ENCODE measurements at places on chromosomes 11 and 22.
A peak's percentile ranks its signal among the peaks of the same experiment; 100 is the strongest.

- DNase-seq: peak; percentile 72
Measured at GRCh38 chr11:102476812-102477211, 24.2 kb upstream of the TMEM123 start.

- no peak for DNase-seq
Measured at GRCh38 chr11:60498853-60499252, 6.3 kb downstream of the MS4A12 start.

- no peak for DNase-seq
Measured at GRCh38 chr11:15911377-15912044, 444.8 kb downstream of the SOX6 start.

- DNase-seq: no peak
Measured at GRCh38 chr22:32868946-32869345, 67.4 kb downstream of the TIMP3 start.

GRCh38 chr11:66325263-66325671 lies 8.4 kb upstream of the CD248 start:
- no peak for DNase-seq

DNA sequence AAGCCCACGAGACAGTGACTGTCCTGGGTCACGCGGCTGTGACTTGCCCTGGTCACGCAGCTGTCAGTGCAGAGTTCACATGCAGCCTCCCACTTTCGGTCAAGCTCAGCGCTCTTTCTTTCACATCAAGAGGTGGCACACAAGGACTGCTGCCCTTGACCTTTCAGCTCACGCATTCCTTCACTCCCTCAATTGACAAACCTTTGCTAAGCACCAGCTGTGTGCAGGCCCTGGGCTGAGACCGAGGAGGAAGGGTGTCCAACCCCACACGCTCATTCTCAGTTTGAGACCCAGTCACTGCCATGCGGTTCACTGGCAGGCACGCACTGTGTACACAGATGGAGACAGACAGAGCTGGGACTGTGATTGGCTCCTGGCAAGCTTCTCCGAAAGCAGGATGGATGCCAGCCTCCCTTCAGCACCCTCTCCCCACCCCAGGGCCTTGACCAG lies 70.3 kb downstream of the SCUBE1 start:
- no peak for DNase-seq

DNA sequence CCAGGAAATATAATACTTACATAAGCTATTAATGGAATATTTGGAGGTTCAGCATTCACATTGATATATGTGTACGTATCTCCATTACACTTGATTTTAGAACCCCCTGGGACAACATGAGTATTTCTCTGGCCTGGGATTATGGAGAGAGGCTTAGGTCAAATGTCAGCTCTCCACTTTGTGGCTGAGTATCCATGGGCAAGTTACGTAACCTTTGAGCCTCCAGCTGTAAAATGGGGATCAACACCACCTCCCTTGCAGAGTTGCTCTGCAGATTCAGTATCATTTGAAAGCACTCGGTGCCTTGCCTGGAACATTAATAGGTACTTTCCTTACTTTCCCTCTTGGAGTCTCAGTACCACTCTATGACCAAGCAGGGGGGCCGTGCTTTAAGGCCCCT lies 33.2 kb downstream of the C22orf31 start:
- no peak for DNase-seq

DNA sequence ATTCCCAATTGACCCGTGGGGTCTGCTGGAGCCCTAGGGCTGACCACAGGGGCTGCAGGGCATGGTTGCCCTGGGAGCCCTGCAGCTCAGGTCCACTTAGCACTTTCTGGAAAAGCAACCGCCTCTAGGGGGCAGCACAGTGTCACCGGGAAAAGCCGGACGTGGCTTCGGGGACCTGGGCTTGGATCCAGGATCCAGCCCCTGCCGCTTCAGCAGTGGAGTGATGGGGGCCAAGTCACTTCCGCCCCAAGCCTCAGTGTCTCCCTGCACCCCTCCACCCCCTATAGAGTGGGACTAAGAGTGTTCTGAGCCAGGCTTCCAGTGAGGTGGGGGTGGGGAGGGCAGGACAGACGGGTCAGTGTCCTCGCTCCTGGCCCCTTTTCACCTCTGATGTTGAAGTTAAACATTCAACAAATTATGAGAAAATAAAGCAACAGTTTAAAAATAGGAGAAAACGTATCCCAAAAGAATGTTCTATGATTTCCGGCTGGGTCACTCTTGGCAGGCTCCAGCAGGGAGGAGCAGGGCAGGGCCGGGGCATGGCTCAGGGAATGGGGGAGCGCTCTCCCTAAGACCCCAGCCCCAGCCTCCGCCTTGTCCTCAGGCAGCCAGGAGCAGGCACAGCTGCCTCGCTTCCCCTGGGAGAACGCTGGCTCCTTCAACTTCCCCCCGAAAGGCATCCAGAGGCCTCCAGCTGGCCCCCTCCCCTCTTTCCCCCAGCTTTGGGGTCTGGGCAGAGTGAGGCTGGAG lies 96.5 kb upstream of the FGF3 start:
- DNase-seq: peak; percentile 60

DNA sequence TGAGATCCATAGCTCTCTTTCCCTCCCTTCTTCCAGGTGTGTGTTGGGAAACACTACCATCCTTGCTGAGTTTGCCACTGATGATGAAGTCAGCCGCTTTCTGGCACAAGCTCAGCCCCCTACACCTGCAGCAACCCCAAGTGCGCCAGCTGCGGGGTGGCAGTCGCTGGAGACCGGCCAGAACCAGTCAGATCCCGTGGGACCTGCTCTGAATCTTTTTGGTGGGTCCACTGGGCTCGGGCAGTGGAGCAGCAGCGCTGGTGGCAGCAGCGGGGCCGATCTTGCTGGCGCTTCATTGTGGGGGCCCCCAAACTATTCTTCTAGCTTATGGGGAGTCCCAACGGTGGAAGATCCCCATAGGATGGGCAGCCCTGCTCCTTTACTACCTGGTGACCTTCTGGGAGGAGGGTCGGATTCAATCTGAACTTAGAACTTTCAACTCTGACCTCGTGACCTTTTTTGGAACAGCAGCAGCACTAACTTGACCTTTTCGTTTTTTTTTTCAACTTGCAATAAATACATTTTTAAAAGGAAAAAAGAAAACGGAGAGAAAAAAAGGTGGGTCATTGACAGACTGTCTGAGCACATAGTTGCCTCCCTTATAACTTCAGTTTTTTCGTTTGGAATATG lies 23.4 kb upstream of the ADSL start:
- DNase-seq: no peak

GRCh38 chr11:16395601-16396000 lies 39.3 kb upstream of the SOX6 start:
- DNase-seq: no peak

DNA sequence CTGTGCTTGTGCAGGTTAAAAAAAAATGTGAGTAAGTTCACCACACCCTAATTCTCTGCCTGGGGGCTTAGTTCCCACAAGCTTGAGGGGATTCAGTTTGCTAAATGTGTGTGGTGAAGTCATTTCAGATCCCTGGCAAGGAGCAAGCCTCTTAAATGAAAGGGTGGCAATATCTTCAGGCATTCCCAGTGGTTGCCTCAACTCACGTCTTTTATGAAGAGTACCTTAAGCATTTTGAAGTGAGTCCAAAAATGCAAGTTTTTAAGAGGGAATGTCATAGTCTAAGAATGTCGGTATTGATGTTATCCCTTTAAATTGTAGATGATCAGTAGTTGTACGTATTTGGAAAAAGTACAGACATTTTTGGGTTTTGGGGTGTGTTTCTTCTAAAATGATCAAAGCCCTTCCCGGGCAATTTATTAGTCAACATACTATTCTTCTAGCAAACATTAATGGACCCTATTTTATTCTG lies 4.9 kb downstream of the TCP11L1 start:
- DNase-seq: no peak

GRCh38 chr22:43550672-43551071 lies 138.9 kb downstream of the MPPED1 start:
- DNase-seq: no peak

DNA sequence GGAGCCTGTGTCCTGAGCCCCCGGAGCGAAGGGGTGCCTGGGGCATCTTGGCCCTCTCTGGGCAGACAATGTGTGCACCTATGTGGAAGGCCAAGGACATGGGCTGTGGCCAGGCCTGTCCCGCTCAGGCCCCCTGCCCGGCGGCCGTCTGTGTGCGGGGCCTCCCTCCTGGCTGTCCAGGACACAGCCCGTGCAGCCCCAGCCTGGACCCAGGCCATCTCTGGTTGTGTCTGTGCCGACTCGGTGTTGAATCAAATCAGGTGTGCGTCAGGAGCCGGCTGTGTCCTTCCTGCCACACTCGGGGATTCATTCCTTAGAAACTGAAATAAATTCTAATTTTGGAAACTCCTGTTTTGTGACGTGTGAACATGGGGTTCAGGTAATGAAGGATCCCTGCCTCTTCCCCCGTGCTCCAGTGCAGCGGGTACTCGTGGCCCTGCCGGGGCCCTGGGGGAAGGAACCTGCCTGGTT lies 1.5 kb upstream of the SELENOO start:
- no peak for DNase-seq

DNA sequence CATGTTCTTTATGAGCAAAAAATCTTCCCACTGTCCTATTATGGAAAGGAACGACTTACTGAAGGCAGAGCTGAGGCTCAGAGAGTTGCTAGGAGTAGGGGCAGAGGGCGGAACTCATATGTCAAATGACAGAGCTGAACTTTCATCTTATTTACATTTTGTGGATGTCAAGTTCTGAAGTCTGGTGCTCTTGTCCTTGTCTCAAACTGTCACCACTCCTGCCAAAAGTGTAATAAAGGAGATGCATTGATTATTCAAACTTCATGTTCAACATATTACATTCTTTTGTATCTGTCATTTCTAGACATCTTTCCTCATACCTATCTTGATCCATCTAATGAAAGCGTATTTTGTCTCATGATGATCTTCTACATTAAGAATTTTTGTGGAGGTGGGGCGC lies 57.1 kb upstream of the C11orf87 start:
- no peak for DNase-seq

DNA sequence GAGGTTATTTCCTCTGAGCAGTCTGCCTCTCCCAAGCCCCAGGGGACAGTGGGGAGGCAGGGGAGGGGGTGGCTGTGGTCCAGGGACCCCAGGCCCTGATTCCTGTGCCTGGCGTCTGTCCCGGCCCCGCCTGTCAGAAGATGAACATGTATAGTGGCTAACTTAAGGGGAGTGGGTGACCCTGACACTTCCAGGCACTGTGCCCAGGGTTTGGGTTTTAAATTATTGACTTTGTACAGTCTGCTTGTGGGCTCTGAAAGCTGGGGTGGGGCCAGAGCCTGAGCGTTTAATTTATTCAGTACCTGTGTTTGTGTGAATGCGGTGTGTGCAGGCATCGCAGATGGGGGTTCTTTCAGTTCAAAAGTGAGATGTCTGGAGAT lies 3.1 kb downstream of the PIM3 start:
- no peak for DNase-seq

- DNase-seq: no peak
Measured at GRCh38 chr11:16881074-16881709, 133.0 kb downstream of the PLEKHA7 start.

- no peak for DNase-seq
Measured at GRCh38 chr11:62446091-62446490, 27.3 kb downstream of the SCGB1A1 start.
